RCC 7860 (cell line): ENCODE measurements at places on chromosomes 16 and 17.
A peak's percentile ranks its signal among the peaks of the same experiment; 100 is the strongest.

DNA sequence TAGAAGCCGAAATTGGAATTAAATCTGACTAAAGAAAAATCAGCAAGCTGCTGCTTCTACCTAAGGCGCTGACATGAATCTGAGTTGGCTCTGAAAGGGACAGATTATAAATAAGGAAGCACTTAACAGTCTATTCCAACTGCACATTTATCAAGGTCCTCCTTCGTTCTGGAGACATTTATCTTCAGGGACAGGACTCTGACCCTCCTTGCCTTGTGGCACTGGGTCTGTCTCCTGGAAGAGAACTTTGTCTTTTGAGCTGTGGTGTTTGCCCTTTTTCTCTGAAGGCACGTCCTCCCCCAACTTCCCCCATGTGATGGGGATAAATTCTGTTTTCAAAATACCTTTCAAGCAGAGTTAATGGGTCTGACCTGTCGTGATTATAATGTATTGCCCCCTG, 47.0 kb upstream of the MARCHF10 start:
- DNase-seq = no peak

GRCh38 chr17:29176558-29177351, 3.4 kb downstream of the MYO18A start:
- DNase-seq = no peak

GRCh38 chr16:29897333-29897732, 2.0 kb downstream of the SEZ6L2 start:
- no peak for DNase-seq

DNA sequence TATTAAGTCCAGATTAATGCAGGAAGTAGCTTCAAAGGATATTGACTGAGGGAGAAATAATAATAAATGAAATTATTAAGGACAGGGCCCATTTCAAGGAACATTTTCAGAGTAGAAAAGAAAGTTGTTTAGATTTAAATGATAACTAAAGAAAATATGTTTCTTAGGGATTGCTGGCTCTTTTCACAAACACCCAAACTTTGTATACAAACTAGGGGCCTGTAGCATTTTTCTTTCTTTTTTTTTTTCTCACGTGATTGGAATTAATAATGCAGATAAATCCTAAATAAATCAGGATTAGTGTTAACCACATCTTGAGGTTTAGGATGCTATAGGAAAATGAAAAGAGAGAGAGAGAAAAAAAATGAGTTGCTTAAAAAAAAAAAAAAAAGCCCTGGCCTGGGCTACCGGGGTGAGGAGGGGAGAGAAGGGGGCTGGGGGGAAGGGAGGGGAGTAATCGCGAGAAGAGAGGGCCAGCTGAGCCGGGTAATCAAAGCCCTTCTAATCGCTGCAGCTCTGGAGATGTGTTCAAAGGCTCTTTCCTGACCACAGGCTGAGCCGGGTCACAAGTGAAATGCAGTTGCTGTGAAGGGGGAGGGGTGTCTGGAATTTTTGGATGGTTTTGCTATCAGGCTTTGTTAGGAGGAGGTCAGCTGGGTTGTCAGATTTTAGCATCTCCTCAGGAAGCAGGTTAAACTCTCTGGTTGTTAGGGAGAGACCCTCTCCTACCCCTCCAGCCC, 104.6 kb upstream of the ZFHX3 start:
- DNase-seq = no peak

DNA sequence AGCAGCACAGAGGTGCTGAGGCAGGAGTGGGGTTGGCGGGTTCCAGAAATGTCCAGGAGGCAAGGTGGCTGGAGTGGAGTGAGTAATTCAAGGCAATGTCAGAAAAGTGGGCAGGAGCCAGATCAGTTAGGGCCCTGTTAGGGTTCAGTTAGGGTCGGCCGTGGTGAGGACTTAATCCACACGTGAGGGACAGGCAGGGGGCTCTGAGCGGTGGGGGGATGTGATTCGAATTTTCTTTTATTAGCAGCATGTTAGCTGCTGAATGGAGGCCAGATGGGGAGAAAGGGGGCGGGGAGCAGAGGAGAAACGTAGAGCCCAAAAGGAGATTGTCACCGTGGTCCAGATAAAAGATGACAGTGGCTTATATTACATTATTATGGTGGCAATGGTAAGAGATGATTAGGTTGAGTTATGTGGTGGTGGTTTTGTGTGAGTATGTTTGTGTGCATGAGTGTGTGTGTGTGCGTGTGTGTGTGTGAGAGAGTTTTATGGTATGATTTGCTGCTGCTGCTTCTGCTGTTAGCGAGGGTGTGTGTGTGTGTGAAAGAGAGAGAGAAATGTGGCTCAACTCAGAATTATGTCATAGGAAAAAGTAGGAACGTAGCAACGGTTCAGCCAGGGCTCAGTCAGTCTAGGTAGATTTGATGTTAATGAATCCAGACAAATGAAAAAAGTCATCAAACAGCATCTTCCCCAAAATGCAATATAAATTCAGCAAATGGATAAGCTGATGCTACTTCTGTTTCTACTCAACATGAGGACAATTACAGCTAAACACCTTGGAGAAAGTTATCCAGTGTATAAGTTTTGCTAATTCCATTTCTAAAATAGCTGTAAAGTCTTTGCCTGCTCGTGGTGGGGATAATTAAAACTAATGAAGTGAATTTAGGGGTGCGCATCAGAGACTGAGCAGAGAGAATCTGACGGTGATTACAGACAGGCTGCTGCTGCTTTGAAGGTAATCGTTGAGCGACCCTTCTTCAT, 390.6 kb downstream of the HAPSTR1 start:
- no peak for DNase-seq

DNA sequence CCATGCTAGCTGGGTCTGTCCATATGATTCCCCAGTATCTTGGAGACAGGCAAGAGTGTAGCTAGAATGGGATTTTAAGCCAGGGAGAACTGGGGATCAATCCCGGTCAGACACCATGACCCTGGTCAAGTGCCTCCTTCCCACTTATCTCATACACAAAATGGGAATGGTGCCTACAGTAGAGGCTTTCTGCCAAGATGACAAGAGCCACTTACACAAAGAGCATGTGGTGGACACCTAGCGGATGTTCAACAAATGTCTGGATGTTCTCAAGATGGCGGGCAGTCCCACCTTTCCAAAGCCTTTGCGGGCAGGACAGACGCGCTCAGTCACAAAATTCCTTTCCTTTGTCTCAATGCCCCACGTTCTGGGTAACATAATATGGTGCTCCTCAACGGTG, 57.3 kb downstream of the MAF start:
- DNase-seq = no peak

GRCh38 chr17:1649844-1650501, at the start of gene RILP:
Gene RILP, minus strand, starts transcription at chr17:1649866. Its CDS starts 62 bp downstream, at chr17:1649804.
- peak; percentile 21 for DNase-seq
